GM18507 (cell line): ENCODE measurements at places on chromosomes 5 and 9.

DNA sequence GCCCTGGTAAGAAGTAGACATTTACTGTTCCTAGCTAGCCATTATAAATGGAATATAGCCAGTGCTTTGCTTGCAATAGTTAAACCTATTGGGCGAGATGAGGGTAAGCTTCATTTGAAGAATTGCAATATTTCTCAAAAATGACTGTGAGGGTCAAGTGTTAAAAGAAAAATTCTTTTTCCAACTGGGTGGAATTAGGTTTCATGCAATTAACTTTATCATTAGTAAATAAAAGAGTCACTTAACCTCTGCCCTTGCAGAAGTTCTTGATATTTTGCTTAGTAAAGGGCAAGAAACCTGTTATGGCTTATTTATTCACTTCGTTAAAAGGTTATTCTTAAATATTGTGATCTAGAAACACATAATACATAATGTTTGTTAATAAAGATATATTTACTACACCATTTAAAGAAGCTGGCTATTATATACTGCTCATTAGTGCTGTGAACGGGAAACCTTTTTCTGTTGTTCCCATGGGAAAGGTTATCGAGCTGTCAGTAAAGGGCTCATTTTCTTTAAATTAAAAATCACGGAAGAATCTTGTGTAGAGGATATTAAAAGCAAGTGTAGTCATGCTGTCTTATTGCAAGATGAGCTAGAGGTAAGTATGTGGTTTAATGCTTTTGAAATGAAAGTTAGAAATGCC is 370.5 kb downstream of the CSNK1G3 start:
- no peak for DNase-seq

- no peak for DNase-seq
Observed at GRCh38 chr5:124557761-124558160, 188.7 kb downstream of the ZNF608 start.

DNA sequence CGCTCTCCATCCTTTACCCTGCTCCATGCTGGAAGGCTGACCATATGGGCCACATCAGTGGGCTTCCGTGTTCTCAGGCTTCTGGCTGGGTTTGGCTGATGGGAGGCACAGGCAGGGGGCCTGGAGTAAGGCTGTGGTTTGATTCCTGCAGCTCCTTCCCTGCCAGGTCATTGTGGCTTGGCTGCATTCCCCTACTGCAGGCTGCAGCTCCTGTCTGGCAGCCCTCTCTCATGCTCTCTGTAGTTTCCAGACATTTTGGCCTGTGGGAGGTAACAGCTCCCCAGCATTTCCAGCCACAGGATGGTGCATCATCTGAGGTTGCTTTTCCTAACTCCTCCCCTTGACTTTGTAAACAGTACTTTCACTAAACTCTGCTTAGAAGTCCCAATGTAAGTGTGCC is 102.0 kb upstream of the PTPN3 start:
- DNase-seq: no peak

- DNase-seq: no peak
Observed at GRCh38 chr5:81657386-81657785, 93.5 kb downstream of the SSBP2 start.

DNA sequence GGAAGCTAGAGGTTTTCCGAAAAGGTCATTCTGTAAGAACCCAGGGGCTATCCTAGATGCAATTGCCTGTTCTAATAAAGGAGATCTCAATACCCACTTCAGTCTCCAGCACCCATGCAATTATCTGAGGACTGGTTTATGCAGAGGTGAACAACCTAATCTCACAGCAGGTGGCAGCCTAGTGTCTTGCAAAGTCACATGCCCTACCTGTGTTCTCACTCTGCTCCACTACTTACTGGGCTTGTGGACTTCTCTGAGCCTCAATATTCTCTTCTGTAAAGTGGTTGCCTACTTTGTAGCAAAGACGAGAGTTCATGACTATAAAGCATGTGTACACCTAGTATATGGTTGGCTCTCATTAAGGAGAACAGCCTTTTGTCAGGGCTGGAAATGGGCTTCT is 21.0 kb upstream of the ALDH1B1 start:
- DNase-seq: no peak

GRCh38 chr9:78892182-78892581 is 595.3 kb downstream of the PSAT1 start:
- DNase-seq: no peak

- no peak for DNase-seq
Observed at GRCh38 chr5:154858972-154859871, 795 bp downstream of the CNOT8 start.

- DNase-seq: no peak
Observed at GRCh38 chr9:116163293-116164055, 9.9 kb downstream of the PAPPA start.

DNA sequence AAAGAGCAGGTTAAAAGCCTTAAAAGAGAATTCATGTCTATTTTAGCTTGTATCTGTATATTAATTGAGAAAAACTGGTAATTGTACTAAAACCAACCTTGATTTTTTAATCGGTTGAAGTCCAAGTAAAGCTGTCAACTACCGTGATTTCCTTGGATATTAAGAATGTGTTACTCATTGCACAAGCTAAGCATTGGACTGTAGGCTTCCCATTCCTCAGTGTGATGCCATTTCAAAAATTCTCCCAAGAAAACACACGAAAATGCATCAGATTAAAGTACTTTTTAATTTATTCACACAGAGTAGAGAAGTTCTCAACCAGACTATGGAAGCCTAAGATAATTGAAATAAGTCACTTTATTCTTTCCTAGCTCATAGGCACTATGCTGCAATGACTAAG is 761.4 kb upstream of the TYRP1 start:
- no peak for DNase-seq

GRCh38 chr5:61569353-61569752 is 237.3 kb downstream of the ZSWIM6 start:
- no peak for DNase-seq

DNA sequence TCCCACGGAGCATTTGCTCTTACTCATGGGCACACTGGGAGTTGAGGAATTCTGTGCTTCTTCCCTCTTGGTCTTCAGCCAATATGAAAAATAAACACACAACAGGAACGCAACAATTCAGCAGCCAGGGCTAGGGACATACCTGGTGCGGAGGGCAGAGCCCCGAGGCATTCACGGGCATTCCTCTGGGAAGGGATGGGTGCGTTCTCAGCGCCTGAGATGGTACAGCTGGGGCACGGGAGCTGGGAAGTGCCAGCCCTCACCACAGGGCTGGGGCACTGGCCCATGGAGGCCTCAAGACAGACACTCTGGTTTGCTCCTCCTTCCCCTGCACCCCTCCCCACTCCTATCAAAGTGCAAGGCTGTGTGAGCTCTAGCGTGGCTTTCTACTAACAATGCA is 2.1 kb downstream of the SLC6A3 start:
- DNase-seq: no peak
